ENCODE measurements at places on chromosomes 6 and 20.

DNA sequence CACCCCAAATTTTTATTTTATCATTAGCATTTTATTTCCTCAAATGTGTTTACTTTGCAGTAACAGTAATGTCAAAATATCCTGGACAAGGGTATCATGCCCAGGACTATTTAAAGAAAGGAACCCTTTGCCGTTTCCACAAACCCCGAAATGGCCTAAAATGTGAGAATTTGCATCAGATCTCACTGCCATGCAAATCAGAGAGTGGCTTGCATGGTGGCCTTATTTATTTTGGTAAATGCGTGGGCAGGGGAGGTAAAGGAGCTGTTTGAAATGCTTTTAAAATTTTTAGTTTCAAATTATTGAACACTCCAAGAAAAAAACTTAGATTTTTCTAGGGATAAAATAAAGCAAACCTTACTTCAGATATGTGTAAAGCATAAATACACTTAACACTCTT is 43.8 kb downstream of the ADAT2 start:
- DNase-seq, result no peak

GRCh38 chr6:142409794-142410193 is 108.0 kb downstream of the ADGRG6 start:
- no peak for DNase-seq

DNA sequence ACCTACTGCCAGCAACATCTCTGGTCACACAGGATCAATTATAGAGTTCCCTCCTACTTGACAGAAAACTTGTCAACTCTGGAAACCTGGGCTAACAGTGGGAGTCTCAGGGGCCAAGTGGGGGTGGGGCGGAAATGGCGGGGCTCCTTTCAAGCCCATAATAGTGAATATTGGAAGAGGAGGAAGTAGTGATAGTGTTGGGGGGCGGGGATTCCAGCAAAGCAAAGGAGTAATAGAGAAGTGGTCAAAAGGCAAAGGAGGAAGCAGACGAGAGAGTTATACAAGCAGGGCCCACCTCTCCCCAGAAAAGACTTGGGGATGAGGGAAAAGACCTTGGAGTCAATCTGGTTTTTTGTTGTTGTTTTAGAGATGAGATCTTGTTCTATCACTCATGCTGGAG is 2.1 kb downstream of the DEF6 start:
- no peak for DNase-seq

DNA sequence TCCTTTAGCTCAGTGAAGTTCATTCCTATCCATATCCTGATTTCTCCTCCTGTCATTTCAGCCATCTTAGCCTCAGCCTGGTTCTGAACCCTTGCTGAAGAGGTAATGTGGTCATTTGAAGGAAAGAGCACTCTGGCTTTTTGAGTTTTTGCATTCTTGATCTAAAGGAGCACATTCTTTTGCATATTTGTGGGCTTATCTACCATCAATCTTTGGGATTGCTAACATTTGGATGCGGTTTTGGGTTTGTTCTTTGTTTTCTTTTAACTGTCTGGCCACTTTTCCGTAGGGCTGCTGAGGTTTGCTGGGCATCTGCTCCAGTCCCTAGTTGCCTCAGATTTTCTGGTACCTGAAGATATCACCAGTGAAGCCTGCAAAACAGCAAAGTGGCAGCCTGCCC is 238.3 kb downstream of the EPM2A start:
- DNase-seq, result no peak

- no peak for DNase-seq
Observed at GRCh38 chr6:74979065-74979766, 226.6 kb downstream of the COL12A1 start.

- DNase-seq, result no peak
Observed at GRCh38 chr20:47354714-47355488, 1.6 kb downstream of the ZMYND8 start.

DNA sequence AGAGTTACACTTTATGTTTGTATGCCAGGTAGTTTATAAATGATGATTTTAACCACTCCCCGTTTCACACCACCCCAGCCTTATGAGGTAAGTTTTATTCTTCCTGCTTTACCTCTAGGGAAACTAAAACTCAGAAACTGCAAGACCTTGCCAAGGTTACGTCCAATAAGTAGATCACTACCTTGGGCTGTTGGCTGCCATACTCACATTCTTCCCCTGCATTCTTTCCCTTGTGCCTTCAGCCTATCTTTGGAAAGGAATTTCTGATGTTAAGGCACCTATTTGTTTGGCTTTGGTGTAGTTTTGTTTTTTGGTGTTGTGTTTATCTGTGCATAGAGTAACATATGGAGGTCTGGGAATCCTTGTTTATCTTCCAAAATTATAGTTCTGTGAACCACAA is 122.1 kb downstream of the UST start:
- DNase-seq, result no peak

GRCh38 chr20:3900187-3900604 is 11.0 kb downstream of the PANK2 start:
- DNase-seq, result no peak

DNA sequence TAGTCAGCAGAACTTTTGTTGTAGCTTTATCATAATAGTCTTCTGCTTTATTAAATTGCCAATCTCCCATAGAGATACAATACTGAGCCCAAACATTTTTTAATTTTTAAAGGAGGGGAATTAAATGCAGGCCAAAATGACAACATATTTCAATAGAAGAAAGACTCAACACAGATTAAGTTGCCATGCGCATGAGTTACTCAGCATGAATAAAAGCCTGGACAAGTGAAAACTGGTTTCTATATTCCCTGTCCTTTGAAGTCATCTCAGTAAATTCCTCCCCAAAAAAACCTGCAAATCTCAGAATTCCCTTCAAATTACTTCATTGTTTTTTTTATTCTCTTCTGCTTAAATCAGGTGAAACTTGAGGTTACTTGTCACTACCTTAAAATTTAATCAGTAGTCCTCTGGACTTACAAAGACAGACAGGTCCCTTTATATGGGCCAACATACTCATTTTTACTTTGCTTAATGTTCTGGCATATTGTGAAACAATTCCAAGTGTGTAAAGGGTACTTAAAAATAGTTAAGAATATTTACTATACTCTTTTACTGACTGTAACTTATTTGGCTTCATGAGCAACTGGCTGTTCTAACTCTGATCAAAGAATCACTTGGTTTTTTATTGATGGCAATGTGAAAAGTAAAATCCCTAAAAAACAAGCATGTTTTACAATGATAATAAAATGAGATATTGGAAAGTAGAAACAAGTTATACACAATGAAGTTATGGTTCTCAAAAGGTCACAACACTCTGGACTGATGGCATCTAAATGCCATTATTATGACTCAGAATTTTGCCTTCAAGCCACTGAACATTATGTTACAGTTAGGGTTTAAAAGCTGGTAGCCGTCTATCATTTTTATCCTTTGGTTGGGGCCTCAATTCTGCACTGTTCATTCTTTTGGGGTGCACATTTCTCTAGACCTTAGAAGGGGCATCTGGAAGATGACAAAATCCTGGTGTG is 49.9 kb upstream of the COL21A1 start:
- DNase-seq, result no peak

DNA sequence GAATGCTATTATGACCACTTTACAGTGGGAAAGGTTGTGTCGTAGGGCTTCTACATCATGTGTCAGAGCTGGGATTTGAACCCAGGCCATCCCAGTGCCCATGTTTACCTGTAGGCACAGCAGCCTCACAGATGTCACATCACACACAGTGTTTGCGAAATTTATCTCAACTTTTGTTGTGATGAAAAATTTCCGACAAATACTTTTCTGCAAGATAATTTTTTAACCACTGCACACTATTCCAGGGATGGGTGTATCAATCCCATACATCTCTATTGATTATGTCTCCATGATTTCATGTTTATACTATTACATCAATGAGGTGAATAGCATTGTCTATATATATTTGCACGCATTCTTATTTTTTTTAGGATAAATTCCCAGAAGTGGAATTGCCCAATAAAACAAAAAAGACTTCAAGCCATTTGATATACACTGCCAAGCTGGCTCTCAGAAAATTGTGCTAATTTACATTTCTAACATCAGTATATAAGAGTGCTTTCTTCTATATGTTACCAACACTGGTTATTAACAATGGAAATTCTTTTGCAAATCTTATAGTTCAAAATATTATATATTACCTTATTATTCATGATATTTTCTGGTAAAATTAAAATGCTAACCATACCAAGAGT is 189.1 kb upstream of the ZNF217 start:
- no peak for DNase-seq

DNA sequence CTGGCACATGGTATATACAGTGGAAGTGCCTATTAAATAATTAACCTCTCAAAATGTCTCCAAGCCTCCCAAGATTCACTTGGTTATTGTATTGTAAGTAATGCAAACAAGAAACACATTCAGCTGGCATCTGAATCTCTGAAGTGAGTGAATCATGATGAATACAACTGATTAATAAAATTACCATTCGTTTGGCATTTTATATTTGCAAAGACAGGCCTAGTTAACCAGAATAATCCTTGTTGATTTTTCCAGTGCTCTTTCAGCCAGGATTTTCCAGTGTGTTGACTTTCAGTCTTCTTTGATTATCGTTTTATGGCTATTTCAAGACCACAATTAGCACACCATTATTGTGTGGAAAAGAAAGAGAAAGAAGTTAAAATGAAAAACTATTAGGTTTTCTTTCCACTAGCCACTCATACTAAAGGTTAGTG is 20.3 kb downstream of the SLC22A2 start:
- no peak for DNase-seq

DNA sequence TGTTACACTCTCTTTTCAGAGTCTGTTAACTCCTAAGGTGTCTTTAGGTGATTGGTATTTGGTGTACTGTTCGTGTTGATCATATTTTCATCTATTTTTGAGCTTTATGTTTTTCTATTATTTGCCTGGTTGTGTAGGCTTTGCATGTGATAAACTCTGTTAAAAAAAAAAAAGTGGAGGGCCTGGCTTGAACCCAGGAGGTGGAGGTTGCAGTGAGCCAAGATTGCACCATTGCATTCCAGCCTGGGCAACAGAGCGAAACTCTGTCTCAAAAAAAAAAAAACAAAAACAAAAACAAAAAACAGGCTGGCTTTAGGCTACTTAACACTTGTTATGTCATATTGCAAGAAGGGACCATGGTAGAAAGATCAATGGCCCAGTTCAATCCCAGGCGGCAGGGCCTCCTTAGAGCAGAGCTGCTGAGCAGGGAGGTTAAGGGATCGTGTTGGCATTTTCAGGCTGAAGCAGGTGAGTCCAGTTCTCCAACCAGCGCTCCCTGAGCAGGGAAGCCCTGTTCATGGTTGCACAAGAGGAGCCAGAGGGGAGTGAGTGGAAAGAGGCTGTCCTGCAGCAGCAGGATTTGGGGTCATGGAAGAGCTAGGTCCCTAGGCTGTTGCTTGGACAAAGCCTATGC is 8.5 kb downstream of the PYGB start:
- no peak for DNase-seq

Measured in SHP77 (cell line).